ENCODE measurements at places on chromosomes 7 and 10. TPM values are rescaled to one million over a fixed set of nuclear protein-coding genes. Genes with fewer than 3 reads are reported as not detected.
A peak's percentile ranks its signal among the peaks of the same experiment; 100 is the strongest.

DNA sequence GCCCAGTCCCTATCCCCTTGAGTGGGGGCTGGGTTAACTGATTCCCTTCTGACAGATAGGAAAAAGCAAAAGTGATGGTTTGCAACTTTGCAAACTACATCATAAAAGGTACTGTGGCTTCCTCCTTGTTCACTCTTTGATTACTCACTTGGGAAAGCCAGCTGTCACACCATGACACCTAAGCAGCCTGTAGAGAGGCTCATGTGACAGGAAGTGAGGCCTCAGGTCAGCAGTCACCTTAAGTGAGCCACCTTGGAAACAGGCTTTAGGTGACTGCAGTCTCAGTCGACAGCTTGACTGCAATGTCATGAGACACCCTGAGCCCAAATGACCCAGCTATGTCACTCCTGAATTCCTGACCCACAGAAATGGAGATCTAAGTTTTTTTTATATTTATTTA, 4.3 kb upstream of the CHCHD2 start:
- no peak for DNase-seq

DNA sequence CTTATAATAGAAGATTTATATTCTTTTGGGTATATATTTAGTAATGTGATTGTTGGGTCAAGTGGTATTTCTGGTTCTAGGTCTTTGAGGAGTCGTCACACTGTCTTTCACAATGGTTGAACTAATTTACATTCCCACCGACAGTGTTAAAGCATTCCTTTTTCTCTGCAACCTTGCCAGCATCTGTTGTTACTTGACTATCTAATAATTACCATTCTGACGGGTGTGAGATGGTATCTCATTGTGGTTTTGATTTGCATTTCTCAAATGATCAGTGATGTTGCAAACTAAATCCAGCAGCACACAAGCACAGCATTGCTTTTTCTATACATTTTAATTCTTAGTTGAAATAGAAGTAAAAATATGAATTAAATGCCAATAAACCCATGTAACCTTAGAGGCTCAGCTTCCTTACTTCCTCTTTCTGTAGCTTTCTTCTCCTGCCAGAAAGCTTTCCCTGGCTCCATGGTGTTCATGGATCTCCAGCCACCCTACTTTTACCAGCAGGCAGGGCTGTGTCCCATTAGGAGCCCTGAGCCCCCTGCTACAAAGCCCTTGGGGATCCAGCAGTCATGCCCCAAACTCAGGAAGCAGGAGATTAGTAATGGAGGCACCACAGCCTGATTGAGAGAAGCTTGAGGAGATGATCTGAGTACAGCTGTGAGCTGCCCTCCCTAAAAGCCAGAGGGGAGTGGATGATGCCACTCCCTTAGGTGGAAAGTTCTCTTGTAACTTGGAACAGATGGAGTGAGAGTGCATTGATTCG, 158.6 kb downstream of the TMEM178B start:
- DNase-seq: no peak

The HYCC1 gene
- polyA plus RNA-seq: 0.80 TPM

GRCh38 chr10:78925800-78926319, 142.9 kb upstream of the ZMIZ1 start:
- DNase-seq: no peak

DNA sequence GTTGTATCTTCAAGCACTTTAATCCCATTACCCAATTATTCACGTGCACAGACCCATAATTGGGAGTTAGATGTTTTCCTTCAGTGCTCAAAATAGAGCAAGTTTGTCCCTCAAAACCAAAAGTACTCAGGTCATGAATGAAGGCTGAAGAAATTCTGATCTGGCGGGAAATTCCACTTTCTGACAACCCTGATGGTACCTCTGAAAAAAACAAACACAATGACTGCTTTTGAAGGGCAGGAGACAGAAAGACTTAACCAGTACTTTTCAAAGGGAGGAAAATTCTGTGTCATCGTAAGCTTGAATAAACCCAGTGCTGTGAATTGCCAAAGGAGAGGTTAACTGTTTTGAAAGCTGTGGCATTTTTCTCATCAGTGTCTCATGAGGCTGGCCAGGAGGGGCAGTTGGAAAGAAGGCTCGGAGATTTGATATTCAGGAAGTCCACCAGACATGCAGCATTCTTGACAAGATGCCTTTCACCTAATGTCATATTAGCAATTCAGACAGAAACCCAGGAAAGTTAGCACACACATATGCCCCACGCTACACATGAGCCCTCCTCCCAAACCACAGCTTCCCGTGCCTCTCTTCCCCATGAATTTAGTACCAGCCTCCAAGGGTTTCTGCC, 347.0 kb downstream of the KCNMA1 start:
- no peak for DNase-seq

DNA sequence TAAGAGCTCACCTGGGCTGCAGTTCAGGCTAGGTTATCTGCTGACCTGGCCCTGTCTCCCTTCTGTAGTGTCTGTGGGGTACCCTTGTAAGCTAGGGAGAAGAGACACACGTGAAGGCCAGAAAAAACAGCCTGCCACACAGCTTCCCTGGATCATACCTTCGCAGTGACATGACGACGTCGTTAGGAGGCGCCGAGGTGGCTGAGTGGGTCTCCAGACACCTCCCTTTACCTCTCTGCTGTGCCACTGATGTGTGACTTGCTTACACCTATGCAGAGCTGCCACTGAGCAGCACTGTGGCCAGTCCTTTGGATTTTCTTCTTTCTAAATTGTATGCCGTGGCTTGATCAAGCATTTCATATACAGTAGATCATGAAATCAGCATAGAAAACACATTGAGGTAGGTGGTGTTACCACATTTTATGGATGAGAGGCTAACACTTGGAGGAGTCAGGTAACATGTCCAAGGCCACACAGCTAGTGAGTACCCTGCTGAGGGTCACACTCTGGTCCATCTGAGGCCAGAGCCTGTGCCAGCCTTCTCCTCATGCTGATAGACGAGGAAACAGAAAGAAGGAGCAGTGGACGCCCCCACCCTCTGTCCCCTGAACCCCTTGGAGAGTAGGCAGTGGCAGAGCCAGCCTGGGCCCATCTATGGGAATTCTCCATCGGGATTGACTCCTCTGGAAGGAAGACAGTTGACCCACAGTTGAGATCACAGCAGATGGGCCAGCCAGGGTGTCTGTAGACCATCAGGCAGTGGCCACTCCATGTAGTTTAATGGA, 23.1 kb downstream of the HTRA1 start:
- DNase-seq: no peak

The FIGNL1 gene
- polyA plus RNA-seq: 8.8 TPM

- DNase-seq: no peak
Measured at GRCh38 chr10:103683851-103684250, 171.5 kb downstream of the SH3PXD2A start.

GRCh38 chr10:108904163-108904838, 1019.0 kb downstream of the XPNPEP1 start:
- DNase-seq: no peak

DNA sequence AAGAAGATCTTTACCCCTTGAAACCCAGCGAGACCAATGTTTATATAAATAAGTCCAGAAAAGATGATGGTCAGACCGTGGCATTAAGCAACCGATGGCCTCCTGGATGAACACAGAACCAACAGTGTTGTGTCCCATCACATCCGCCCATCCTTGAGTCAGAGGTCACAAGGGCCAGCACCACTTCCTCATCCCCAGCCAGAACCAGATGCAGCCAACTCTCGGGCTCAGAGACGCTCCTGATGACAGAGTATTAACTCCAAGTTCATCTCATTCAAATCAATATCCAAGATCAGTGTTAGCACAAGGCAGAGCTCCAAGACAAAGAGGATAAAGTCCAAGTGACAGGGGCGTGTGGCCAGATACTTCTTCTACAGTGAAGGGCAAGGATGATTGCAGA, 63.5 kb downstream of the FAM53B start:
- DNase-seq: no peak

The LDB3 gene
- polyA plus RNA-seq: 14.4 TPM

DNA sequence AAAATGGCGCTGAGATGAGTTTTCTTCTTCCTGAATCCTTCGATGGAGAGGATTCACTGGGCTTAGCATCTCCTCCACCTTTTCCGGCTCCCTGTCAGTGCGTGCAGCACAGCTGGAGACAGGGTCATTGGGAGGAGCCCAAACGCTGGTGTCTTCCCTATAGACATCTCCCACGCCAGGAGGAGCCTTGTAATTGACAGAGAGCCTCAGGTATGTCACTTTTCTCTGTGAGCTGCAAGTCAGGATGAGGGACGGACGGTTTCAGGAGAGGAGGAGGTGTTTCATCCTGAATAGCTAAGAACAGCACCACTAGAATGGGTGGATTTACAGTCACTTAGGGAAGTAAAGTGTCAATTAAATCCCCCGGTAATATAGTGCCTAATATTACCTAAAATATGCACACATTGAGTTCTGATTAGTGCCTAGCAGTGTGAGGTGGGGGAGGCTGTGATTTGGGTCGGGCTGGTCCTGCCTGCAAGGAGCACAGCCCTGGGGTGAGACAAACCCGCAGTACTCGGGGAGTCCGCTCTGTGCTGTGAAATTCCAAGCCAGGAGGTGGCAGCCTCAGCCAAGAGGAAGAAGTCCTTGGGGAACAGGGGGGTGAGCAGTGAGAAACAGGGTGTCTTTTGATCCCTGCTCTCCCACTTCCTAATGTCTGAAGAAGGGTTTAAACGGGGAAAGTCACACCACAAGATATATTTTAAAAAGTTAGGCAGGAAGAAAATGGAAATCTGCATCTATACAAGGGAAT, 28.2 kb downstream of the IL15RA start:
- peak; percentile 35 for DNase-seq

The ZNF273 gene
- 3.7 TPM for polyA plus RNA-seq

The PTF1A gene
- polyA plus RNA-seq: not detected

GRCh38 chr10:27998178-27998953, 513 bp downstream of the ODAD2 start:
- peak; percentile 67 for DNase-seq

The PRF1 gene
- polyA plus RNA-seq: 4.3 TPM

The PPP1R3C gene
- polyA plus RNA-seq: 8.7 TPM

DNA sequence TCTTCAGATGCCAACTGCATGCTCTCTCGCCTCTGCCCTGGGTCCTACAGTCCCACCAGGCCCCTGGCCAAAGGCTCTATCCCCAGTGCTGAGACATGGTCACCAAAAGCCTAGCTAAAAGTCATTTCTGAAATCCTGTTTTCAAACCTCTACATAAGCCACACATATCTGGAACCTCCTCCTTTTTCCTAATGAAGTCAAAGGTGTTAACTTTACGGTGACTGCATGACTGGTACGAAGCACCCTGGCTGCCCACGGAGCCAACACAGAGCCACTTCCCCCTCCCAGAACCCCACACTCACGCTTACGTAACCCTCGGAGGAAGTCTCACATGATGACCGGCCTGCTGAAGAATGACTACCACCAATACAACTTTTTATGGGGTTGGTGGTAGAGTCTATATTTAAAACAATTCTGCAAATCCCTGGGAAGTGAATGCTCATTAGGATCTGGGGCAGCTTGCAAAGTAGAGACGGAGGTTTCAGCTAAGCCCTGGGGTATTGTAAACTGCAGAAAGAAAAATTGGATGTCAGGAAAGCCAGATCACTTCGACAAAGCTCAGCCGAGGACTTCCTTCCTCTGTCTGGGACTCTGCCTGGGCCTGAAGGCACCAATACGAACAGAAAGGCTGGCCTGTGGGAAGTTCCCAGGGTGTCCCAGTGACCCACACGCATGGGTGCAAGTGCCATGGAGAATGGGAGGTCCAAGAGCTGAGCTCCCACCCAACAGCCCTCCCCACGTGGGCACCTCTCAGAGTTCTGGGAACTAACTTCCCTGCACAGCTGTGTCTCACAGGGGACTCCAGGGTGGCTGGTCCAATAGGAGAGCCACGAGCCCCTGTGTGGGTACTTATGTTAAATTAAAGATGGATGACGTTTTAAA, 50.7 kb downstream of the PDGFA start:
- DNase-seq: no peak

The BMPER gene
- 2.1 TPM for polyA plus RNA-seq

GRCh38 chr10:13943735-13944398, 357.1 kb downstream of the PRPF18 start:
- no peak for DNase-seq

DNA sequence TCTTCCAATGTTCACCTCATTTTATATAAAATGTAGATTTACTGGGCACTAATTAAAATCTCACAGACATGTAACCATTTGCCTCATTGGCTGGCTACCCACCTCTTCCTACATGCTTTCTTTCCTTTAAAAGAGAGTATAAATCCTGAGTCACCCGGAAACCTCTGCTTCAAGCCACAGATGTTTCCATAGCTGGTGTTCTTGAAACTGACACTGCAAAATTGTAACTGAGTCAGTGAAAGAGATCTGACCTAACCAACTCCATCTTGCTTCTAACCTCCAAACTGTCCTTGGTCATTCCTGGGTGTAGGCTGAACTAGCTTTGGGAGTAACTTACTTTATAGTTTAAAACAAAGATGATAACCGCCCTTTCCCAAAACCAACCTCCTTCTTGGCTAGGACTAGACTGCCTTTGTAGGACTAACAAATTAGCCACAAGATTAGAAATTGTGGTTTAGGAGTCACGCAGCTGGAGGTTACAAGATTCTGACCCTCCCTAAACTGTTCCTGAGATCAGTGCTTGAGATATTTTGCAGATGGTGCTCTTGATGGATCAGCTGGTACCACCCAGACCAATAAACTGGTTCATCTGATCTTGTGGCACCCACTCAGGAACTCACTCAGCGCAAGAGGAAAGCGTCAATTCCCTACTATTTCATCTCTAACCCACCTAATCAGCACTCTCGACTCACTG, 33.5 kb downstream of the SVOPL start:
- DNase-seq: no peak

GRCh38 chr7:28328146-28328545, 84.2 kb upstream of the CREB5 start:
- DNase-seq: no peak

GRCh38 chr7:12067156-12067831, 143.8 kb upstream of the TMEM106B start:
- peak; percentile 72 for DNase-seq

GRCh38 chr10:57014758-57015157, 653.7 kb upstream of the ZWINT start:
- no peak for DNase-seq

The LRRC18 gene
- not detected for polyA plus RNA-seq

DNA sequence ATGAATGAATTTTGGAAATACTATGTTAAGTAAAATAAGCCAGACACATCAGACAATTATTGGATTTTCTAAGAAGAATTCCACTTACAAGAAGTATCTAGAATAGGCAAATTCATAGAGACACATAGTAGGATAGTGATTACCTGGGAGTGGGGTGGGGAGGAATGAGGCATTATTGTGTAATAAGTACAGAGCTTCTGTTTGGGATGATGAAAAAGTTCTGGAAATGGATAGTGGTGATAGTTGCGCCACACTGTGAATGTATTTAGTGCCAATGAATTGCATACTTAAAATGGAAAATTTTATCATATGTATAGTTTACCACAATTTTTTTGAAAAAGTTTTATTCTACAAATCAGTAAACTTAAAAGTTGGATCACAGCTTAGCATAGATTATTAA, 297.2 kb upstream of the KAT6B start:
- DNase-seq: no peak

GRCh38 chr10:72334825-72335393, 19.8 kb downstream of the DNAJB12 start:
- DNase-seq: peak; percentile 60

- DNase-seq: no peak
Measured at GRCh38 chr7:26156451-26157420, 4.7 kb downstream of the NFE2L3 start.

The TMEM196 gene
- 0.27 TPM for polyA plus RNA-seq
